ENCODE measurements at places on chromosomes 11 and 22.

GRCh38 chr11:10499452-10499851 is 41.5 kb downstream of the RNF141 start:
- no peak for DNase-seq

DNA sequence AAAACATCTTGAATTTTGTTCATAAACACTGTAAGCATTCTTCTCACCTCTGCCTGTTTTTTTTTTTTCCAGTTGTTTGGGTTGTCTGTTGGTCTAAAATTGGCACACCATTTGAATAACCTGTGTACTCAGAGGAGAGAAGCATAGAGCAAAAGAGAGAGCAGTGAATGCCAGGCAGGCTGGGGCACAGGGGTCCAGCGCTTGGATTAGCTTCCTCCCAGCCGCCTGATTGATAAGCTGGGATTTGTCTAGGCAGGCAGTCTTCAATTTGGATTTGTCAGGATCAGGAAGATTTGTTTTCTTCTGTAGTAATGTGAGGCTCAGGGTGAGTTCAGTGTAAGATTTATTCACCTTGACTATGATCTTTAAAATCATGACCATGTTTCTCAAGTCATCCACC is 59.0 kb downstream of the ARL14EP start:
- DNase-seq = no peak

DNA sequence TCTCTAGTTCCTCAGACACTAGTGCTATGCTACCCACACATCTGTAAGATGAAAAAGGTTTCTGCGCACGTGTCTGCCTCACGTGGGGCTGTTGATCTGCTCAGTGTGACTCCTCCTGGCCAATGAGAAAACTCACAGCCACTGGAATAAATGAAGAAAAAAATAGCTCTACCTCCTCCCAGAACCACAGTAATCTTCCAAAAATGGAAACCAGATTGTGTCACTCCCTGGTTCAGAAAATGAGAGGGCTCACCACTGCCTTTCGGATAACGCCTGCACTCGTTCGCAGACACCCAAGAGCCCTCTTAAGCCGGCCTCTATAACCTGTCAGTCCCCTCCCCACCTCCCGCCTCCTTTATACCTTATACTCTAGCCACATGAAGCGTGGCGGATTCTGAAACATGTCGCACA is 5.1 kb downstream of the APBB1 start:
- no peak for DNase-seq

DNA sequence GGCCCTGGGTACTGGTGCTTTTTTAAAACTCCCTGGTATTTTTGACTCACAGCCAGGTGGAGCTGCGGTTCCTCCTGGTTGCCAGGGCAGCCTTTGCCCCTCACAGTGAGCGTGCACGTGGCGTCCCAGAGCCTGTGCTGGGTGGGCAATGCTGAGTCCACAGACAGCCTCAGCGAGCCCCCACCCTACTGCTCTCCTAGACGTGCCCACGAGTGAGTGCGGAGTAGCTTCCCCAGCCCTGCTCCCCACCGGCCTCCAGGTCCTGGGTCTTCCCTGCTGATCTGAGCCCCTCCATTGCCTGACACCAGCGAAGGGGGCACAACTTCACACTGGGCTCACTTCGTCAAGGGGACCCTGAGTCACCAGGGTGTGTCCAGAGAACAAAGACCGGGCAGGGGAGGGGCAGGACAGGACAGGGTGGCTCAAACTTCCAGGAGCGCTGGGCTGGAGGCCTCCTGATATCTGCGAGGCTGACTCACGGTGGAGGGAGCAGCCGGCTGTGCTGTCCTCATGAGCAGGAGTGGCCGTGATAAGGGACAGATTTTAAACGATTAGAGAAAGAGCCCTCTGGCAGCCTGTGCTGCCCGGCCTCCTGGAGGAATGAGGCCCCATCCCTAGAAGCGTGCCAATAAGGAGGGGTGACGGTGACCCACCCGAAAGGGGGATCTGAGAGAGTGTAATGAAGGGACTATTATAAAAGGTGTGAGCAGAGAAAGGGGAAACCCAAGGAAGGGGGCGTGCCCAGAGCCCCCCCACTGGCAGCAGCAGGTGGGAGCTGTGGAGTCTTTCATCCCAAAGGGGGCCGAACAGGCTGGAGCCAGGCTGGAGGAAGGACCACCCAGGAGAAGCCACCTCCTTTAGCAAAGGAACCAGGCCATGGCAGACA is 129.3 kb upstream of the FGF3 start:
- DNase-seq = no peak

DNA sequence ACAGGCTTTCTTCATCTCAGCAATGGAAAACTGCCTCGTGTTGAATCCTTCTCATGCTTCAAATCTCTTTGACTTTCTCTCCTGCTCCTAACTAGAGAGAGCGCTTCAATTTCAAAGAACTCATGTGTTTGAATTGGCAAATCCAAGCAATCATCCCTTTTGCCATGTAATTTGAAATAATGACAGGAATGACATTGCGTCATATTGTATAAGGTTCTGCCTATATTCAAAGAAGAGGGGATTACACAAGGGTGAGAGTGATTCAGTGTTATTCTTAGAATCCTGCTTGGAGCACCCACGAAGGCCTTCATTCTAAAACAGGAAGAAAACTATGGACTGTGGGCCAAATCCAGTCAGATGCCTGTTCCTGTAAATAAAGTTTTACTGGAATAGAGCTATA is 720.6 kb downstream of the JRKL start:
- DNase-seq = no peak

DNA sequence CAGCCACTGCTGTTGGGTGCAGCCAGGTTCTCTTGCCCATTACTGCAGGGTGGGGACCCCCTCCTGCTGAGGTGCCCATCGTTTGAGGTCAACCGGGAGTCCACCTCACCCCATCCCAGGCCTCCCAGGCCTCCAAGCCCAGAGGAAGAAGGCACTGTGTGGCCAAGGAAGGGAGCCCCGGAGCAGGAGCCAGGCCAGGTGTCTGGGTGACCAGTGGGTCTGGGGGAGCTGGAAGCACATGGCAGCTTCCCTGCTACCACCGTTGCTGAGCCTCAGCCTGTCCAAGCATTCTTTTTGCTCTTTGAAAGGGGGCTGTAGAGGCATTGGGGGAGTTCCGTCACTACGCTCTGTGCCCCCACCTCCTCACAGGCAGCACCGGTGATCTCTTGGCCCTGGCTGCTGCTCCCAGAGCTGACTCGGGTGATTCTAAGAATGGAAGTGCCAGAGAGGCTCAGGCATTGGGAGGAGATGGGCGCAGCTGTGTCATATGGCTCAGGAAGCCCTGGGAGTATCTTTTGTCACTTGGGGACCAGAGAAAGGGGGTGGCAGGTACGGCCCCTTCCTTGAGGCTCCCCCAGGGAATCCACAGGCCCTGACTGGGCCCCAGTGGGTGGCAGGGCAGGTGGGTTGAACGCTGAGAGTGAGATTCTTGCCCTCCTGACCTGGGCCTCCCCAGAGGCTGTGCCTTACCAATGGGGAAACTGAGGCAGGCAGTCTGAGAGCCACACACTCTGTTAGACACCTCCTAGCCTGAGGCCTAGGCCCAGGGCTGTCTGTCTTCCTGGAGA is 1.9 kb downstream of the SEPTIN5 start:
- DNase-seq = no peak

GRCh38 chr11:126418887-126419286 is 63.4 kb downstream of the ST3GAL4 start:
- DNase-seq = no peak

GRCh38 chr11:3849297-3849874 is 6.1 kb upstream of the STIM1 start:
- peak; percentile 52 for DNase-seq

DNA sequence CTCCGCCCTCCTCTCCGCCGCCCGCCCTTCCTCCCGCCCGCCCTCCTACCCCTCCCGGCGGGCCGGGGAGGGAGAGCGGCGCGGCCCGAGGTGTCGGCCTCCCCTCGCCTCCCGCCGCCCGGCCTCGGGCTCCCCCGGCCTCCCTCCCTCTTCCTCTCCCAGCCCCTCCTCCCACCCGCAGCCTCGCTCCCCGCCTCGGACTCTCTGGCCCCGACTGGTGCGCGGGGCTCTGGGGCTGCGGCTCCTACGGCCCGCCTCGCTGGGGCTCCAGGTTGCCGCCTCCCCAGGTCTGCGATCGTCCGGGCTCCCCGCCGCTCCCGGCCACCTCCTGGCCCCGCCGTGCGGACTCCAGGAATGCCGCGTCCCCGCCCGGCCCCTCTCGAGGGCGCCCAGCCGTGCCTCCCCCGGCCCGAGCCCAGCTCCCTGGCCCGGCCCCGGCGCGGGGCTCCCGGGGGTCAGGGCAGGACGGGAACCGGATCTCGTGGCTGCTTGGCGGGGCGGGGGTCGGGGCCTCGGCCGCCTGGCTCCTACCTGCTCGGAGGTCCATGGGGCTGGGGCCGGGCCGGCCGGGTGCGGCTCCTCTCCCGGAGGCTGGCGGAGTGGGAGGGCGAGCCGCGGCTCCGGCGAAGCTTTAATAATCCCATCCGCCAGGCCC is at the start of gene CLCF1:
CLCF1 (minus strand) TSS at position 606 of the 655 bp plus-strand sequence; CDS start at position 547, 59 bp downstream.
- DNase-seq = peak; percentile 66

- no peak for DNase-seq
Observed at GRCh38 chr11:64127267-64128072, 38.4 kb downstream of the MACROD1 start.

- no peak for DNase-seq
Observed at GRCh38 chr11:118882491-118882890, 1.2 kb upstream of the CXCR5 start.

GRCh38 chr22:28883657-28883916 is 215 bp downstream of the ZNRF3 start:
- DNase-seq = no peak

GRCh38 chr11:96905143-96905542 is 515.3 kb downstream of the JRKL start:
- no peak for DNase-seq

- DNase-seq = peak; percentile 94
Observed at GRCh38 chr22:42676059-42676607, 26.9 kb upstream of the CYB5R3 start.

DNA sequence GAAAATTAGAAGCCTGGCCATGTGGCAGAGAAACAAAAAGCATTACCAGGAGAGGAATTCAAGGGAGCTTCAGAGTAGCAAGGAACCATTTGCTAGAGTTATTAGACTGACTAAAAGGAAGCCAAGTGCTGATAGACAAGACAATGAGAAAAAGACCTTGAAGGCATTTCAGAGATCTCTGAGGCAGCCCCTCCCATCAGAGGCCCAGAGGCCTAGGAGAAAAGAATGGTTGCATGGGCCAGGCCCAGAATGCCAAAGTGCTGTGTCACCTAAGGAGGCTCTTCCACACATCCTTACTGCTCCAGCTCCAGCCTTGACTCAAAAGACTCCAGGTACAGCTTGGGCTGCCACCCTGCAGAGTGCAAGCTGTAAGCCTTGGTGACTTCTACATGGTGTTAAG is 61.8 kb upstream of the POU2AF2 start:
- no peak for DNase-seq

All from fibroblast of villous mesenchyme (primary cell).